Aorta (tissue), 5 donors: ENCODE measurements at places on chromosomes 3 and 15. TPM values are rescaled to one million over a fixed set of nuclear protein-coding genes. Genes with fewer than 3 reads are reported as not detected.

GHSR gene
- not detected for total RNA-seq

SNTN gene
- total RNA-seq = not detected

CD80 gene
- total RNA-seq = 1.8 TPM

STRA6 gene
- total RNA-seq = 0.16 TPM

ACAD11 gene
- 31.9 TPM for total RNA-seq

GALNT15 gene
- 44.7 TPM for total RNA-seq

SOX14 gene
- not detected for total RNA-seq

RTP3 gene
- not detected for total RNA-seq

SEMA6D gene
- 22.7 TPM for total RNA-seq

CD96 gene
- total RNA-seq = 4.8 TPM
